ENCODE measurements at places on chromosomes 3 and 15.
A peak's percentile ranks its signal among the peaks of the same experiment; 100 is the strongest.

DNA sequence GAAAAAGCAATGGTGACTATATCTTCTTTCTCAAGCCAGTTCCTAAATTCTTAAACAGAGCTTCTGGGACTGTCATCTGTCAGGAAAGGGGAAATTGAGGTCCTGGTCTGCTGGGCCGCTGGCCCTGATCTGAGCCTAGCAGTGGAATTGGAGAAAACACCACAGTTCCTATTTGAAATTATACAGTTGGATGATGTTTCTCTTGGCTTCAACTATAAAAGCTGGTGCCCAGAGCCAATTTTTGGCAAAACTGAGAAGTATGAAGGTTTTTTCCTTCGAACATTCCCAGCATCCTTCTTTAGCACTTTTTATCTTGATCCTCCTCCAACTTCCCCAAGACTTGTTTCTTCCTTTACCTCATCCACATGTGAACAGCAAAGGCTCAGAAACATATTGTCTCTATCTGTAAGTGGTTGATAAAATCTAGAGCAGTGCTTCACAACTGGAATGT, 83.9 kb downstream of the CD47 start:
- no peak for ATAC-seq

DNA sequence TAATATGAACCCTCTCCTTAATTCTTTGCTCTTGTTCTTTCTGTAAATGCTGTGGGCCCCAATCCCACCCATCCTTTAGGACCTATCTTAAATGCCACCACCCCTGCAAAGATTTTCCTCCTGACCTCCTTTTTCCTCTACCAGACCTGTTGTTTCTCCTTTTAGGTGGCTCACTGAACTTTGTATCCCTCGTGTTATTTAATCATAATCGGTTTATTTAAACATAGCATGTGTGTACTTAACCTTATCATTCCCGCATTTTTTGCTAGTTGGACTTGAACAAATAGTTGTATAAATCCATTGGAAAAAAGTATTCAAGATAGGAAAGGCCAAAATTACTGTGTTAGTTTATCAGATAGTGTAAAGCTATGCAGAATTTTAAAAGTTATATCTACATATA, 988 bp upstream of the NFKBIZ start:
- ATAC-seq, result no peak

- ATAC-seq, result peak; percentile 12
Observed at GRCh38 chr3:71045917-71046282, 537.6 kb downstream of the FOXP1 start.

DNA sequence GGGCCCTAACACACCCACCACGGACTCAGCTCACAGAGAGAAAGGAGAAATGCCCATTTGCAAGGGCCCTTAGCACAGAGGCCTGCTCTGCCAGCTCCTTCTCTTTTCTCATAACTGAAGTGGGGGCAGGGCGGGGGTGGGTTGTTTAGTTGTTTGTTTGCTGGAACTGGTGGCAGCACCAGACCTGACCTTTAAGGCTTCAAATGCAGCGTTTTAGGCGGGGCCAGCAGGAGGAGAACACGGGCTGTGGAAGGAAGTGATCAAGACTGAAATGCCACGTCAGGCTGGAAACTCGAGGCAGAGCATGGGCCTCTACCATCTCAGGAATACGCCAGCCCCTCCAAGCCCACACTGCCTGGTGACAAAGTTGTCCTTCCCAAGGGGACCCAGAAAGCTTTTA, 9.3 kb downstream of the CACNA2D2 start:
- no peak for ATAC-seq

GRCh38 chr15:72312605-72313447, 7.1 kb downstream of the CELF6 start:
- ATAC-seq, result peak; percentile 78

DNA sequence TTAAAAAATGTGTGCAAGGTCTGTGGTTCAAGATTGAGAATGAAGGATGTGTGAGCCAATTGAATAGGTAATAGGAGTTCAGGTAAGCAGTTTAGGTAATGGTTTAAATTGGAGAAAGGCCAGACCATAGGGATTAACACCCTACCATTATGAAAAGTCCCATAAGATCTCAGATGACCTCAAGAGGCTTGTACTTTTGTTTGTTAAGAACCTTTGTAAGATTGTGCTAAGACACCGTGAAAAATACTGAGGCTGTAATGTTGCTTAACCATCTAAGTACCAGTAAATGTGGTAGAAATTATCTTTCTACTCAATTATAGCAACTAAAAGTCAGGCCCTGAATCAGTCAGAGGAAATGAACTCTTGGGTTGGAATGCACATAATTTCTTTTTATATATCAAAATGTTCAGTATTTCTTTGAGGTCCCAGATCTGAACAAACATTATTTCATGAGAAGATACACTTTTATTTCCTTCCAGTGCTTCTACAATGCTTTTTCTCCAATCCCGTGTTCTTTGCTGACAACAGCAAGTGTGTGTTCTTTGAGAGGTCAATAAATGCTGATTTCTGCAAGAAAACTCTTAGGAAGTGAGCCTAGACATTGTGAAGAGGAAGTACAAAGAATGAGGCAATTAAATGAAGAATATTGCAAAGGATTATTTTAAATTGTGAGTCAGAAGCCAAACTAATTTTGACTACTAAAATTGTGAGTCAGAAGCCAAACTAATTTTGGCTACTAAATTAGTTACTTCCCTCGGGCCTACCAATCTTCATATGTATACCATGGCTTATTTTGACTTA, 66.4 kb downstream of the TCF12 start:
- ATAC-seq, result peak; percentile 50

- no peak for ATAC-seq
Observed at GRCh38 chr3:107024551-107025026, 352.6 kb upstream of the CCDC54 start.

Data from activated CD4-positive, CD25-positive, alpha-beta regulatory T cell treated with anti-CD3 and anti-CD28 coated beads, Interleukin-2, amount 50 U/mL, for 24 hours (primary cell).